ENCODE measurements at places on chromosomes 1 and 21. TPM values are rescaled to one million over a fixed set of nuclear protein-coding genes. Genes with fewer than 3 reads are reported as not detected.
A peak's percentile ranks its signal among the peaks of the same experiment; 100 is the strongest.

DNA sequence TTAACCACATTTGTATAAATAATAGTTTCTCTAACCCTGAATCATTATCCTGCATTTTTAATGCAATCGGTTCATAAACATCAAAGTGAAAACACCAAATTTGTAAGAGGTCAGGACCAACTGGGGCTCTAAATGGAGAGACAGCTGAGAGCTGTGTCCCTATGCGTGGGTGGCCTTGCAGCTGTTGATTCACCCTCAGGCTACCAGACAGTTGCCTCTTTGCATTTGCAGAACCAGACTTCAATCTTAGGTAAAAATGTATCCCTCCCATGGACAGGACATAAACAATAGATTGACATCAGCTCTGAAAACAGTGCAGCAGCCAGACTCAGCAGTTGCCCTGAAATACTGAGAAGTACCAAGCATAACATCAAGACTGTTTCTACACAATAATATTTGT, 8.8 kb upstream of the TGFB2 start:
- DNase-seq, result no peak

- DNase-seq, result no peak
Measured at GRCh38 chr1:21491488-21492355, 17.5 kb upstream of the ALPL start.

GRCh38 chr1:87903242-87903641, 574.6 kb downstream of the LMO4 start:
- no peak for DNase-seq

DNA sequence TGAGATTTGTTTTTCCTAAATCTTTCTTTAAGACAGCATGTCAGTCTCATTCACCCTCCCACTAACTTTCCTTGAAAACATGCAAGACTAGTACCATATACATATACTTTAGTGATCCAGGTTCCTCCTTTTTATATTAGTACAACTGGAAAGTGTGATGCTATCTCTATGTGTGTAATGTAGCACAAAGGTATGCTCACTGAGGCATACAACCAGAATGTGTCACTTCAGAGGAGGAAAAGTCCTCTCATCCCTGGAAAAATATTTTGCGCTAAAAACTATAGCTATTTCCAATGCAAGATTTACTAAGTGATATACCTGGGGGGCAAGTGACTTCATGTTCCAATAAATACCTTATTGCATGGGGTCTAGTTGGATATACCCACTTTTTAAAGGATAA, 45.9 kb downstream of the BARHL2 start:
- no peak for DNase-seq

DNA sequence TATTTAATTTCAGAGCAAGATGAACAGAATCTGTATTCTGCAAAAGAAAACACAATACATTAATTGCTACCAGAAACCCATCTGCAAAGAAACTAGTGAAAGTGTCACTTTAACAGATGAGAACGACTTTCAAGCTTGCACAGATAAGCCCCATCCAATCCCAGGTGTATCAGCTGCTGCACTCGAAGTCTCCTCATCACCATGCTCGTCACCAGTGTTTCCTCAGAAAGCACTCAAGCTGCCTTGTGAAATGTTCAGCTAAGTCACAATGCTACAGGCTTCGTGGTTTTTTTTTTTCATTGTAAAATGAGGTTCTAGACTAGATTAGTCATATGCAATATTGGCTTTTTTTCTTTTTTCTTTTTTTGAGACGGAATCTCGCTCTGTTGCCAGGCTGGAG, 3.3 kb upstream of the TOMM20 start:
- no peak for DNase-seq

DNA sequence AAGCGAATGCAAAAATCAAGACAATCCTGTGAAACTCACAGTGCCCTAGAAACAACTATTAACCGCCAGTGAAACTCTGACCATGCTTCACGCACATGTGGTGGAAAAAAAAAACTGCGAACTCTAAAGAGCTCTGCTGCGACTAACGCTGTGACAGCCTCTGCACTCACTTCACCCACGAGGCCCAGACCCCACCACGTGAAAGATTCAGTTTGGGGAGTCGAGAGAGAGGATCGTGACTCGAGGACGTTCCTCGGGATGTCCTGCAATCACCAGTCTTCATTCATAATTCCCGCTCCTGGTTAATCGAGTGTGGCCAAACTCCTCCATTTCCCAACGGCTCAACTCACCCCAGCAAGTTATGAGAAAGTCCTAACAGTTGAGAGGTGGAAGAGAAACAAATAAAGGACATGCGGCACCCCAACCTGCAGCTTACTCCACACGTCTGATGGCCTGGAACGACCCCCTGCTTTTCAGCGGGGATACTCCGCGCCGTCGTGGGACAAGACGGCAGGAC, 1.1 kb downstream of the SERBP1 start:
- DNase-seq, result peak; percentile 58

DNA sequence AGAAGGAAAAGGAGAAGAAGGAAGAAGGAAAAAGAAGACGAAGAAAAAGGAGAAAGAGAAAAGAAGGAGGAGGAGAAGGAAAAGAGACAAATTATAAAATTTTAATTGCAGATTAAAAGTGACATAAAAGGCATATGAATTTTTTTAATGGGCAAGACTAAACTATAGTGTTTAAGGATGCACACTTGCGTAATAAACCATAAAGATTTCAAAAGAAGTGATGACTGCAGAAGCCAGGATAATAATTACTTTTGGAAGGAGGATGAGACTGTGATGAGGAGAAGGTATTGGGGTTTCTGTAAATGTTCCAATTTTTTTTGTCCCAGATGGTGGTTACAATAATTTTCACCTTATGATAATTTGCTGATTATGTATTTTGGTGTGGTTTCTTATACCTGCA, 243.1 kb upstream of the PKN2 start:
- no peak for DNase-seq

CD101 gene
- total RNA-seq, result under 0.01 TPM

TRIM67 gene
- total RNA-seq, result 0.29 TPM

DNA sequence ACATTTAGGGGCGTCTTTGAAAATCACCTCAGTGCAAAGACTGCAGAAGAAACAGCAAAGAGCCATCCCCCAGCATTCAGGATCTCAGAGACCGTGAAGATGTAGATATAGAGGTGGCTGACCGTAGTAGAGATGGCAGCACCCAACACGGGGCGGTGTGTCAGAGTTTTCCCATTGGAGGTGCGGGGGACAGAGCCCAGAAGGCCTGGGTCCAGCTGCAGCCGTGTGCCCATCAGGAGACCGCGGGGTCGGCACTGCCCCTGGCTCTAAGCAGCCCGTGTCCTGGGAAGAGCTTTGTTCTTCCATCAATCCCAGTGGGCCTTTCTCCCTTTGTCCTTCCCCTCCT, 1.1 kb downstream of the GABRD start:
- peak; percentile 90 for DNase-seq

FCGR3B gene
- total RNA-seq, result not detected

ADCY10 gene
- total RNA-seq, result 0.36 TPM

GPA33 gene
- not detected for total RNA-seq

RNU1-4 gene
- under 0.01 TPM for total RNA-seq

DMRTA2 gene
- total RNA-seq, result under 0.01 TPM

DRAXIN gene
- under 0.01 TPM for total RNA-seq

GRCh38 chr1:175708787-175709186, 34.6 kb downstream of the TNR start:
- no peak for DNase-seq

ZNF670 gene
- total RNA-seq, result 3.8 TPM

CR2 gene
- not detected for total RNA-seq

DNA sequence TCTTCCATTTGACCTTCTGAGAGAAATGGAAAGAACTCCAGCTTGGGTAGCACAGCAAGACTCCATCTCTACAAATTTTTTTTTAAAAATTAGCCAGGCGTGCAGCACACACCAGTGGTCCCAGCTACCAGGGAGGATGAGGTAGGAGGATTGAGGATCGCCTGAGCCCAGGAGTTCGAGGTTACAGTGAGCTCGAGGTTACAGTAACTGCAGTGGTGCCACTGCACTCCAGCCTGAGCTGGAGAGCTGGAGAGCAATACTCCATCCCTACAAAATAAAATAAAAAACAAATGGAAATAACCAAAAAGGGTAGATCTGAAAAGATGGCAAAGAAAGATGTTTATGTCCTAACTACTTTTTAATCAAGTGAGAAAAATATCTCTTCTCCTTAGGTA, 14.5 kb downstream of the POGZ start:
- DNase-seq, result no peak

- DNase-seq, result no peak
Measured at GRCh38 chr1:194658090-194658439, 1471.7 kb upstream of the B3GALT2 start.

TP73 gene
- total RNA-seq, result not detected

TFAP2E gene
- total RNA-seq, result 0.29 TPM

IFNGR2 gene
- 60.1 TPM for total RNA-seq

GJB3 gene
- not detected for total RNA-seq

SPRR4 gene
- total RNA-seq, result not detected

OR14K1 gene
- 0.36 TPM for total RNA-seq

GRCh38 chr1:119647734-119648619, at the start of gene ZNF697:
TSS of gene ZNF697 (minus strand) at chr1:119648266. CDS start at chr1:119626100, 22,166 bp downstream.
- peak; percentile 99 for DNase-seq

GRCh38 chr1:53525595-53525994, 66.4 kb downstream of the DMRTB1 start:
- no peak for DNase-seq

E2F2 gene
- 0.29 TPM for total RNA-seq

DNA sequence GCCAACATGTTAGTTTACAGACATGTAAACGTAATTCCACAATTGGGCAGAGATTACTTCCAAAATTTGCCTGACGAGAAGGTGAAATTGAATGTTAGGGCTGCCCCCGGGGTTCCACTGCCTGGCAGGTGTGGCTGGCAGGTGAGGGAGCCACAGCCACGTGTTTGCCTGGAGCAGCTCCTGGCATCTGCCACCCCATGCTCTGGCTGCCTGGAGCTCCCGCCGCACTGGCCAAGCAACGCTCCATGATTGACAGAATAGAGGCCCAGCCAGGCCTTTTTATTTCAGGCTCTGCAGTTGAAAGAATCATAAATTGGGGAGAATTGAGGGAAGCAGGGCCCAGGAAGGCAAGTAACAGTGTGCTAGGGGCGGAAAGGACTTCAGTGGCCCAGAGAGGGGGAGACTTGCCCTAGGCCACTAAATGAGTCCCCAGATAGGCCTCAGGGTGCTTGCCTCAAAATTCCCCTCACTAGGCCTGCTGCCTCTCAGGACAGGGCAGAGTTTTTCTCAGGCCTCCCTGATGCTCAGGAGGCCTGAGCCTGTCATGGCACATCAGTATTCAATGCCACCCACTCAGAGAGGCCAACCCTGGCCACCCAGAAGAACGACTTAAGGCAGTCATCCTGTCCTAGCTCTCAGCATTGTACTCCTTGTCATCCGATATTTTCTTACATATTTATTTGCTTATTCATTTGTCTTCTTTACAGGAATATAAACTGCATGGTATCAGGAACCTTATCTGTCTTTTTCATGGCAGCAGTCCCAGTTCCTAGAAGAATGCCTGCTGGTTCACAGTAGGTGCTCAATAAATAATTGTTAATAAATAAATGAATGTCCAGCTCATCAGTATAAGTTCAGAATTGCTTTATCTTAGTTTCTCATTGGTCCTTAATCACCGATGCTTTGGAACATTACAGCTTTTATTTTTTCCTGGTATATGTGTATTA, 16.6 kb upstream of the S1PR1 start:
- DNase-seq, result peak; percentile 49

DNA sequence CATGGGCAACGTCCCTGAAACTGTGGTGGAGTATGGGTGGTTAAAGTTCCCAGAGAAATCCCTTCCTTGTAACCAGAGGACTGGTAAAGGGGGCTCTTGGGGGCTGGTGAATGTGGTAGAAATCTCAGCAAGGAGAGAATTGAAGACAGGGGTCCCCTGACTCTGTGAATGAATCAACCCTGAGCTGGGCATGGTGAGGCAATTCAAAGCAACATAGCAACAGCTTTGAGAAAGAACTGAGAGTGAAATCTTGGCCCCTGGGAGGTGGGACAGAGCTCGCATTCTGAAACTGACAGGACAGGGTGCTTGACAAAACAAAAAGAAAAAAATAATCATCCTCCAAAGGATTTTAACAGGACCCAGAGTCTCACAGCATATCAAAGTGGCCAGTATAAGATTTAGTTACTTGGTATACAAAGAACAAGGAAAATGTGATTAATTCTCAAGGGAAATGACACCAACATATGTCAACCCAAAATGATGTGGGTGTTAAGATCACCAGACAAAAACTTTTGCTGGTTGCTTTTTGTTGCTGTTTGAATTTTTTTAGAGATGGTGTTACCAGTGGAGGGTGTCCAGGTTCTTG, 11.7 kb upstream of the SUMO3 start:
- DNase-seq, result no peak

GPR3 gene
- under 0.01 TPM for total RNA-seq

- no peak for DNase-seq
Measured at GRCh38 chr1:212926372-212926771, 24.0 kb upstream of the VASH2 start.

ADPRS gene
- total RNA-seq, result 24.2 TPM

DNA sequence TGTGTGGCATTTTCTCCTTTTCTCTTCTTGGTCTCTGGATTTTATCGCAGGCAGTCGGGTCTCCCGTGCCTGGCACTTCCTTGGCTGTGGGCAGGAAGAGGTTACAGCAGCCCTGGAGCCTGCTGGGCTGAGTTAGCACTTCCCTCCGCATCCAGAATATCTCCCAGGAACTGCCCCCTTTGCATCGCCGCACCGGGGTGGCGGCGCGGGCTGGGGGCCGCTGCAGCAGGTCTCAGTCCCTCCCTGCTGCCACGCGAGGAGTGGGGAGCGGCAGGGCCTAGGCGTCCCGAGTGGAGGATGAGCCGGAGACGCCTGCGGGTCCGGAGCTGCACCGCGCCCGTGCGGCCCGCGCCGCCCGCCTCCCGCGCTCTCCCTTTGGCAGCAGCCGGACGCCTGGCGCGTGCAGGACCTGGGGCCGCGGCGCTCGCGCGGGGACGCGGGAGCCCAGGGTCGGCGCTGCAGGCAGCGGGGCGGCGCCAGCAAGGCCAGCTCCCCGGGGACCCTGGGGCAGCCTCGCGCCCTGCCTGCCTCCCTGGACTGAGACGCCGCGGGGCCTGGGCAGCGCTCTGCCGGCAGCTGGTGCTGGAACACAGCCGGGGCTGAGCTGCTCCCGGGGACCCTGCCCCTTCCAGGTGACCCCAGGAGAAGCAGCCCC, 192.8 kb downstream of the PRDM2 start:
- peak; percentile 83 for DNase-seq

DNA sequence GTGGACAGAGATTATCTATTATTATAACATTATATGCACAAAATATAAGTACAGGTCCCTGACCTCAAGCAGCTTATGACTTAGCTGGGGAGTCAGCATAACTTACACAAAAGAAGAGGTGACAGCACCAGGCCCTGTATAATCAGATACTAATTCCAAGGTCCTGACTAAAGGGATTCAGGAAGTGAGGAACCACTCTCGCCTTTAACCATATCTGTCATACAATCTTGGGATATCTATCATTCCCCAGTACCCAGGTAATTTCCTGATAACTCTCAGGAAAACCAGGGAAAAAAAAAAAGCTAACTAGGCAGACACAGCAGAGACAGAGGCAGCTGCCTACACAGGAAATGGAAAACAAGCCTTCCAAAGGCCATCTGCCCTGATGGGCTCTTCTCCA, 78.5 kb upstream of the CAMK1G start:
- DNase-seq, result no peak

- DNase-seq, result no peak
Measured at GRCh38 chr1:12591267-12591938, 26.6 kb downstream of the DHRS3 start.

- peak; percentile 68 for DNase-seq
Measured at GRCh38 chr1:56376188-56376984, 203.0 kb downstream of the PLPP3 start.

- DNase-seq, result peak; percentile 68
Measured at GRCh38 chr1:155888481-155888880, 22.7 kb downstream of the RIT1 start.
